ENCODE measurements at places on chromosomes 1 and 21. TPM values are rescaled to one million over a fixed set of nuclear protein-coding genes. Genes with fewer than 3 reads are reported as not detected.

DNA sequence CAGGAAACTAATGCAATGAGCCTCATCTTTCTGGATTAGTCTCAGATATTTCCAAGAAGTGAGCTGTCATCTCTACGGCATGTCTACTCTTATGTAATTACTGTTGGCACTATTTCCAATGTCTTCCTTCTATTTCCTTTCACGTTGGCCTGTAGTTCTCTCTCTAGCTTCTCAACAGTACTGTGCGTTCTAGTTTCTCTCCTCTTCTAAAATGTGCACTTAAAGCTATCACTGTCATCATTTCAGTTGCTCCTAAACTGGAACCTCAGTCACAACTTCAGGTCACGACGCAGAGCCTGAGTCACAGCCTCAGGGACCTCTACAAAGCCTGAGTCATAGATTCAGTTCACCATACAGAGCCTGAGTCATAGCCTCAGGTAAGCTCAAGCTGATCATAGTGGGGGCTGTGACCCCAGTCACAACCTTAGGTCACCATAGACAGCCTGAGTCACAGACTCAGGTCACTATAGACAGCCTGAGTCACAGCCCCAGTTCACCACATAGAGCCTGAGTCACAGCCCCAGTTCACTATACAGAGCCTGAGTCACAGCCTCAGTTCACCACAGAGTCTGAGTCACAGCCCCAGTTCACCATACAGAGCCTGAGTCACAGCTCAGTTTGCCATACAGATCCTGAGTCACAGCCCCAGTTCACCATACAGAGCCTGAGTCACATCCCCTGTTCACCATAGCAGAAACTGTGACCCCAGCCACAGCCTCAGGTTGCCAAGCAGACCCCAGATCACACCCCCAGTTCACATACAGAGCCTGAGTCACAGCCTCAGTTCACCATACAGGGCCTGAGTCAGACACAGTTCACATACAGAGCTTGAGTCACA lies 13.0 kb downstream of the WNT9A start:
- no peak for DNase-seq

Gene C1orf167
- 0.42 TPM for polyA plus RNA-seq

- DNase-seq = no peak
These were observed 29.6 kb upstream of the ZNF648 start for GRCh38 chr1:182091083-182091482.

Gene E2F2
- 5.9 TPM for polyA plus RNA-seq

DNA sequence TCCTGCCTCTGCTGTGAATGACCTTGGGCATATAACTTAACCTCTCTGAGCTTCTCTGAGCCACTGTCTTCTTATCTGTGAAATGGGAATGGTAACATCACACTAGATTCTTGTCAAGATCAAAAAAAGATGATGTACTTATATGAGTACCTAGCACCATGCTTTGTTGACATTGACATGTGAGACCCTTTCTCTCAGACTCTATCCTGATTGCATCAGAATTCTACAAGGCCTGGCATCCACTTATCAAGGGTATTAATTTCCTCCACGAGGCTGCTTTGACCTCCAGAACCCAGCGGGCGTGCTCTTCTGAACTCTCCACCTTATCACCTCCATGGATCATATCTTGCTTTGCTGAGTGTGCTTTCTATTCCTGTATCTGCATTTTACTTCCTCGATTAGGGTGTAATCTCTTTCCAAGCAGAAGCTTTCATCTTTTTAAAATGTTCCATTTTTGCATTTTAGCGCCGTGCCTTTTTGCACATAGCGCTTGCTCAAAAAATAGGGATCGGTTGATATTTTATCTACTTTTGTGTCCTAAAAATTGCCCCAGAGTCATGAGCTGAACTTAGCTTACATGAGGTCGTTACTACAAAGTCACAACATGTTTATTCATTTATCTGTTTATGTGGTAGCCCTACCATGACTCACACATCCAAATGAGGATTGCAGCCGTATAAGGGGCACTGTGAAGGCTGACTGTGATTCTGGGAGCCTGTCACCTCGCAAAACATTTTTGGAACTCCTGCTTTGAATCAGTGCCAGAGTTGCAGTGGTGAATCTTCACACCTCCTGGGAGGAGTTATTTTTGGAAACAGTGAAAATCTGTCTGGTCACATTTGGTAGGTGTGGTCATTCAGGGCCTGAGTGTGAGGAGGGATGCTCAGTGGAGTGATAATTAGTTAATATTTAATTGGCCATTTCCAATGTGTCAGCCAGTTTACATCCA lies 63.2 kb downstream of the IER5 start:
- DNase-seq = no peak

Gene PLA2G2C
- polyA plus RNA-seq = 0.10 TPM

DNA sequence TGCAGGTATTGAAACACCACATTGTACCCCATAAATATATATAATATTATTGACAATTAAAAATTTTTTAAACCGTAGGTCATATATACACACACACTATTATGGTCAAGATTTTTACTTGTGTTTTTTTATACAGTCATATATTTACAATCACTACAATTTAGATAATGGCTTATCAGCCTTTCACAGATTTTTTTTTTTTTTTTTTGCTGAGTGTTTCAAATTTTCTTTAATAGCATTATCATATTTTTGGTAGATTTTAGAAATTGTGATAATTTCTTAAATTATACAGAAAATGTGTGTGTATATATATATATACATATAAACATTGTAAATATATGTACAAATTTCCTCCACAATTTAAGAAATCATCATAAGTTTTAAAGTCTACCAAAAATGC lies 68.6 kb upstream of the RGS2 start:
- DNase-seq = no peak

Gene CHRM3
- polyA plus RNA-seq = 8.2 TPM

- DNase-seq = no peak
These were observed 45.1 kb downstream of the SCCPDH start for GRCh38 chr1:246769306-246769705.

GRCh38 chr1:226872437-226872836 lies 2.0 kb downstream of the PSEN2 start:
- DNase-seq = no peak

Gene HES5
- not detected for polyA plus RNA-seq

GRCh38 chr1:227890451-227891222 lies 57.1 kb downstream of the WNT9A start:
- DNase-seq = no peak

Gene TNFAIP8L2
- polyA plus RNA-seq = 1.6 TPM

GRCh38 chr1:48676376-48676775 lies 100.3 kb downstream of the BEND5 start:
- DNase-seq = no peak

- DNase-seq = no peak
These were observed 45.1 kb downstream of the CRP start for GRCh38 chr1:159669338-159669737.

Gene S100A7A
- not detected for polyA plus RNA-seq

Gene MROH9
- polyA plus RNA-seq = not detected

GRCh38 chr21:29499229-29499628 lies 200.5 kb downstream of the BACH1 start:
- no peak for DNase-seq

DNA sequence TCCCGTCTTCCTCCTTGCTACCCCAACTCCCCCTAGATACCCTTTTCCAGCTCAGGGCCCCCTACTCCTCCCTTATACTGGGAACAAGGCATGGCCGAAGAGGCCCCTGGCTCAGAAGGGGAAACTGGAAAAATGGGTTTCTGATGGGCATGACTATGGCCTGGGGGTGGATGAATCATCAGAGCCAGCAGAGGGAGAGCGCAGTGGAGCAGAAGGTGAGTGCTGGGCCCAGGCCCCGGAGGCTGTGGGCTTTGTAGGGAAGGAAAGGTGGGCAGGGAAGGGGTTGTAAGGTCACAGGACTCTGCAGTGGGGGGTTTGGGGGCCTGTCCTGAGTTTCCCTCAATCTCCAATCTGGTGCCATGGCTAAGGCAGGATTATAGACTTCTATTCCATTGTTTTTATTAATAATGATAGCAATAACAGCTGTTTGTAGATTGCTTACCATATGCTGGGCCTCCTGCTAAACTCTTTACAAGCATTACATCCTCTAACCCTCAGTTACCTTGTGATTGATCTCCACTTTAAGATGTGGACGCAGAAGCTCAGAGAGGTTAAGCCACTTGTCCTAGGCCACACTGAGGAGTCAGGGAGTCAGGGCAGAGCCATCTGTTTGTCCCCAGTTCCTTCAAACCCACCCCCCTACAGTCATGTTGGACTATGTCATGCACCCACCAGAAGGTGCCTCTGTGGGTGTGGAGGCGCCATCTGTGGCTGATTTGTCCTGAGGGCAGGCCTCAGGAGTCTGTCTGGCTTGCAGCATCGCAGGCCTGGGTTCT lies 36.2 kb upstream of the ZNF362 start:
- no peak for DNase-seq

- no peak for DNase-seq
These were observed 54.7 kb upstream of the MPC2 start for GRCh38 chr1:167991546-167991945.

Gene PAX7
- not detected for polyA plus RNA-seq

Gene GPR161
- polyA plus RNA-seq = 21.7 TPM
